T-helper 1 cell (primary cell): ENCODE measurements at places on chromosomes 13 and 19.

GRCh38 chr13:32136061-32136460 is 104.5 kb downstream of the FRY start:
- no peak for DNase-seq

- DNase-seq, result no peak
Measured at GRCh38 chr19:12687496-12688196, at the start of gene GNG14. GNG14 (plus strand) TSS chr19:12687998; CDS start chr19:12688049, 51 bp downstream.

GRCh38 chr13:31073859-31074718 is 87.6 kb downstream of the HSPH1 start:
- DNase-seq, result no peak

DNA sequence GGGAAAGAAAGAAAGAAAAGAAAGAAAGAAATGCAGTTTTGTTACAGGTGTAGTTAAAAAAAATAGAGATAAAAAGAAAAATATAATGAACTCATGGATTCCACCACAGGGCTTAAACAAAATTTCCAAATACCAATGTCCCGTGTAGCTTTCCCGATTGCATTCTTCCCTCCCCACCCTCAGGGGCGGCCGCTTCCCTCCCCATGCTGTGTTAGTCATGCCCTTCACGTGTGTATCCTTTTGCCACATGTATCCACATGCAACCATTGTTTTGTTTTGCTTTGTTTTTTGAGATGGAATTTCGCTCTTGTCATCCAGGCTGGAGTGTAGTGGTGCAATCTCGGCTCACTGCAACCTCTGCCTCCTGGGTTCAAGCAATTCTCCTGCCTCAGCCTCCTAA is 3.6 kb upstream of the KMT5C start:
- no peak for DNase-seq

GRCh38 chr19:5799247-5800241 is 5.3 kb upstream of the NRTN start:
- DNase-seq, result no peak

DNA sequence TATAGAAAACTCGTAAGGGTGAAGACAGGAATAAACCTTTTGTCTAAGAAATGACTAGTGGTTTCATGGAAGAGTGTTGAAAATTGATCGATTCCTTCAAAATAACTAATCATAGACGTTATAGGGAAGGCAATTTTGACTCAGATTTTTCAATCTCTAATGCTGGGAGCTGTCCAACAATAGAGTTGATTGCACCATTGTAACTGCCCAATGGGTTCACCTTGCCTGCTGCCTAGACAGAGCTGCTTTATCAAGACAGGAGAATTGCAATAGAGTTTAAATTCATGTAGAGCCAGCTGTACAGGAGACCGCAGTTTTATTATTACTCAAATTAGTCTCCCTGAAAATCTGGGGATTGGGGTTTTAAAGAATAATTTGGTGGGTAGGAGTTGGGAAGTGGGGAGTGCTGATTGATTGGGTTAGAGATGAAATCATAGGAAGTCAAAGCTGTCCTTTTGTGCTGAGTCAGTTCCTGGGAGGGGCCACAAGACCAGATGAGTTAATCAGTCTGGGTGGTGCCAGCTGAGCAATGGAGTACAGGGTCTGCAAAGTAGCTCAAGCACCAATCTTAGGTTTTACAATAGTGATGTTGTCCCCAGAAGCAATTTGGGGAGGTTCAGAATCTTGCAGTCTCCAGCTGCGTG is 16.8 kb upstream of the ADGRE2 start:
- no peak for DNase-seq

DNA sequence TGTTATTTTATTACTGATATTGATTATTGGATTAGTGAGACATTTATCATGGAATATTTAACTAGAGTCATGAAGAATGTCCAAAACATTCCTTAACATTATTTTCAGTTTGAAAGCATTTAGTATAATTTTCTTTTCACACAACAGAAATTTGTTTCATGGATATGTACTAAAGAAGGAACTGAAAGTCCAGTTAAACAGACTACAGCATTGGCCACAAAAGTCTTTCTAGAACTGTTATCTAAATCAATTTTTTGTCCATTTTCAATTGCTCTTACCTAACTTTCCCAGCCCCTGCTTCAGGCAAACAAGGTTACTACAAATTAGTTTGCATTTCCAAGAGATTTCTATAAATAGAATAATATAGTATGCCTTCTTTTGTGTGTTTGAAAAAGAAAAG is 1018.0 kb upstream of the PCDH20 start:
- no peak for DNase-seq

DNA sequence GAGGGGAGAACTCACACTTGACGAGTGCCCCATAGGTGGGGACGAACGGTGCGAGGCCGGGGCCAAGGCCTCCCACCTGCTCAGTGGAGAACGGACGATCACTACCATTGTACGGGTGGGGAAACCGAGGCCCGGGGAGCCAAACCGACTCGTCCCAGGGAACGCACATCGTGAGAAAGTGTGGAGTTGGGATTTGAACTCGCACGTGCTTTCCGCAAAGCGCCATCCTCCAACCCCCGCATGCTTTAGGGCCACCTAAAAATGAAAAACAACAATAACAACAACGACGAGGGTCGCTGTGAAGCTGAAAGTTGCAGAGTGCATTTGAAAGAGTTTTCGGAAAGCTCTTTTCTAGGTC is 458 bp downstream of the ARHGEF1 start:
- DNase-seq, result no peak

- no peak for DNase-seq
Measured at GRCh38 chr13:38228322-38228721, 121.3 kb upstream of the UFM1 start.

- DNase-seq, result no peak
Measured at GRCh38 chr19:44738603-44739558, 9.6 kb upstream of the BCL3 start.

- DNase-seq, result no peak
Measured at GRCh38 chr13:36157480-36157879, 26.3 kb upstream of the DCLK1 start.

GRCh38 chr13:110195547-110196485 is 111.1 kb downstream of the COL4A1 start:
- DNase-seq, result no peak

DNA sequence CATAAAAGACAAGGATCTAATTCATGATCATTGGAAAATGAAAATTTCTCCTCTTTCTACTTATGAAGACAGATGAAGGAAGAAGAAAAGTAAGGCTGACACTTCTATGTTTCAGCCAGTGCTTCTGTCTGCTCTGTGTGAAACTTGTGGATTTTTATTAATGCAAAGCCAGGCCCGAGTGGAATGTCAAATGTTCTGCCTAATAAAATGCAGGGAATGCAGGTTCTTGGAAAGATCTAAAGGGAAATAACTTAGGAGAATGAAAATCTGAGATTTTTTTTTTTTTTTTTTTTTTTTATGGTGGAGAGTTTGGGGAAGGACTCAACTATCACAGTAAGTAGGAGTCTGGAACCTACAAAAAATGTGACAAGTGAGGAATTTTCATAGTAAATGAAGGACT is 1732.3 kb upstream of the SLC10A2 start:
- no peak for DNase-seq

DNA sequence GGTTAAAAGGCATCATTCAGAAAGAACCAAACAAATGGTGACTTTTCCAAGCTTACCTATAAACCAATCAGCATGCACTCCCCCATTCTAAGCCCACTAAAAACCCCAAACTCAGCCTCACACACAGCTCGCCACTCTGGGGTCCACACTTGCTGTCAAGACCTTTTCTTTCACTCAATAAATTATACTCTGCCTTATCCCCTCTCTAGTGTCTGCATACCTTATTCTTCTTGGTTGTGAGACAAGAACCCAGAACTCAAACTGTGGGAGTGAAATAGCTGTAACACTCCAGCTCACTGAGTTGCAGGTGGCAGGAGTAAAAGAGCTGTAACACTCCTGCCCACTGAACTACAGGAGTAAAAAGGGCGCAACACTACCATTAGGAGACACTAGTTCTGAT is 559.0 kb downstream of the TBC1D4 start:
- no peak for DNase-seq

DNA sequence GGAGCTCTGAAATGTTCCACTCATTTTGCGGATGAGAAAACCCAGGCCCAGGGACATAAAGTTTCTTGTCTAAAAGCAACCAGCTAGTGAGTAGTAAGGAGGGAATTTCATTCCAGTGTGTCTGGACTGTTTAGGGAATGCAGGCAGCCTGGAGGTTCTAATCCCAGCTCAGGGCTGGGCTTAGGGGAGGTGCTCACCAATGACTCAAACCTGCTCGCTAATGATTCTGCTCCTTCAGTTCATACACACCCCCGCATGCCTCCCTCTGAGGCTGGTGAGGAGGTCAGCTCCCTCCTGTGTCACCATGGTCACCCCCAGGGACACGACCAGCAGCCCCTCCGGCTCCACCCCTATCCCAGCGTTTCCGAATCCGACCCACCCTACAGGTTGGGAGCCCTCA is 34.6 kb downstream of the CYP4F2 start:
- DNase-seq, result no peak

GRCh38 chr13:32195713-32196112 is 119.5 kb downstream of the ZAR1L start:
- no peak for DNase-seq

GRCh38 chr19:8208922-8209461 is at the start of gene CERS4:
CERS4 (plus strand) TSS chr19:8209370; CDS start chr19:8251077, 41,707 bp downstream.
- DNase-seq, result peak; percentile 71

- DNase-seq, result no peak
Measured at GRCh38 chr13:110410936-110411687, 104.0 kb downstream of the COL4A2 start.

DNA sequence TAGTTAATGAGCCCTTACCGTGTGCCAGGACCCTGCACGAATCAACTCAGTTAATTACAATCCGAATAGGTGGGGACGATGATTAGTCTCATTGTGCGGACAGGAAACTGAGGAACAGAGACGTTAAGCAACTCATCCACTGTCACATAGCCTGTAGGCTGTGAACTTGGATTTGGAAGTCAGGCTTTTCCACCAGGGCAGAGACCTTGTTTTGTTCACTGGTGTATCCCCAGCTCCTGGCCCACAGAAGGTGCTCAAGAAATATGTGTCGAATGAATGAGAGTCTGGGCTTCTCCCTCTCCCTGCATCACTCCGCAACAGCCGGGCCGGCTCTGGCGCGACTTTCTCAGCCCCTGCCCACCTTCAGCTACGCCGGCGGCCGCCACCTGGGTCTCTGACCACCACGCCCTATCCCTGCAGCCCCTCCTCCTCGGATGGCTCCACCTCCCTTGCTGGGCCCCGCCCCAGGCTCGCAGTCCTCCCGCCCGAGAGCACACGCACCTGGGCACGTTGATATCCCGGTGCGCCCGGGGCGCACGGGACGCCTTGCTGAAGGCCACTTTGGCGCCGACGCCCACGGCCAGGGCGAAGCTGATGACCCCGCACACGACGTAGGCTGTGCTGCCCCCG is 1.3 kb downstream of the SHISA7 start:
- no peak for DNase-seq

- no peak for DNase-seq
Measured at GRCh38 chr13:20191311-20192157, 1.2 kb downstream of the GJB2 start.

GRCh38 chr13:75908141-75908540 is 272.0 kb downstream of the LMO7 start:
- DNase-seq, result no peak

DNA sequence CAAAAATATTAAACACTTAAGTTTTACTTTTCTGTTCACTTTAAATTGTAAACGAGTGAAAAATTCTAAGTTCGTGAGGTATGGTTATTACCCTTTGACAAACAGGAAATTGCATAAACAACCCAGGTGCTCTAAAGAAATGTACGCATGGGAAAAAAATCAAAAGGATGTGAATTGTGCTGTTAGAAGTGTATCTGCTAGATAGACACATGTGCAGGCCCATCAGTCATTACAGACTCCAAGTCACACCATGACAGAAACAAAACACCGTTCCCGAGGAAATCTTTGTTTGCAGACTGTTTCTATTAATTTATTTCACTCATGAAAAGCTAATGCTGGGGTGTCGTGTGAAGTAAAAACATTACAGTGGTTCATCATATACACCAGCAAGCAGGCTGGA is 17.0 kb upstream of the DOCK9 start:
- DNase-seq, result no peak

GRCh38 chr19:57506163-57506562 is 6.4 kb downstream of the ZNF773 start:
- DNase-seq, result no peak

DNA sequence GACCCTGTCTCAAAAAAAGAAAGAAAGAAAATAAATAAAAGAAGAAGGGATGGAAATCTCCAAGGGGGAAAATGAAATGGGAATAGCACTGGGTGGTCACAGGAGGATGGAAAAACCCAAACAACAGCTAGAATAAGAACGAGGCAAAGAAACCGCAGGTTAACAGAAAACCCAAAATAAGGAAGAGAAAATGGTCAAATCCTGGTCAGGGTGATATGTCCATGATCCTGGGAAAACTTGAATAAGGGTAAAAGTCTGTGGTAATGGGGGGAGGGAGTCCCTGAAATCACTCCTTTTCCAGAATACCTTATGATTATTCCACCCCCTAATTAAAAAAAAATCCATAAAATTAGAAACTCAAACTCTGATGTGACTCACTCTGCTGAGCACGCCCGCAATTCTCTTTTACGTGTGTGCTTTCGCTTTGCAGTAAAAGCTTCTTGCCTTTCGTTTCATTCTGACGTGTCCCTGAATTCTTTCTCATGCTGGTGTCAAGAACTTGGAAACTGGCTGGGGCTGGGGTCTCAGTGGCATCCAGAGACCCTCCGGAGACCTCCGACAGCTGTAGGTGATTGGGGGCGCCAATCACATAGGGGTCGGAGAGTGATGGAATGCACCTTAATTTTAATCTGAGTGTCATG is 4.3 kb upstream of the NAXD start:
- no peak for DNase-seq

GRCh38 chr19:6738787-6739389 is 592 bp upstream of the TRIP10 start:
- no peak for DNase-seq

GRCh38 chr13:28954810-28955209 is 134.7 kb downstream of the MTUS2 start:
- no peak for DNase-seq

GRCh38 chr13:60047918-60048317 is 115.8 kb downstream of the DIAPH3 start:
- no peak for DNase-seq

GRCh38 chr19:10639836-10640235 is 14.3 kb upstream of the ILF3 start:
- no peak for DNase-seq

DNA sequence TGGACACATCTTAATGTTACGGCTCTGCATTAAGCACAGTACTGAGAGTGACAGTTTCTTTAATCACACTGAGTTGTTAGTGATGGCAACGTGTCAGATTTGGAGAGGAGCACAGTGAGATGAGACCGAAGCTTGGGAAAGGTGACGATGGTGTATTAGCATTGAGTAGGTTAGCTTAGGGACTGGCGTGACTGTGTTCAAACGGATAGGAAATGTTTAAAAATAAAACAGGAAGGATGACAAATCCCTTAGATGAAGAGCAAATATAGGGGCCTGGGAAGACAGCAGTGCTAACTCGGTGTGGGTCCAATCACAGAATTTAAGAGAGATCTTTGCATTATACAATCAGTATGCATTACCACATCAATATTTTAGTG is 384.3 kb downstream of the HS6ST3 start:
- DNase-seq, result no peak

- DNase-seq, result no peak
Measured at GRCh38 chr19:39499932-39500331, 1.2 kb downstream of the DLL3 start.

- no peak for DNase-seq
Measured at GRCh38 chr13:85417807-85418206, 381.4 kb downstream of the SLITRK6 start.

GRCh38 chr19:48714759-48715675 is 4.5 kb downstream of the MAMSTR start:
- DNase-seq, result no peak

- no peak for DNase-seq
Measured at GRCh38 chr13:98142380-98143156, at the start of gene FARP1. FARP1 (plus strand) TSS chr13:98143094; CDS start chr13:98213243, 70,149 bp downstream.
